ENCODE measurements at places on chromosomes 1 and 21.

DNA sequence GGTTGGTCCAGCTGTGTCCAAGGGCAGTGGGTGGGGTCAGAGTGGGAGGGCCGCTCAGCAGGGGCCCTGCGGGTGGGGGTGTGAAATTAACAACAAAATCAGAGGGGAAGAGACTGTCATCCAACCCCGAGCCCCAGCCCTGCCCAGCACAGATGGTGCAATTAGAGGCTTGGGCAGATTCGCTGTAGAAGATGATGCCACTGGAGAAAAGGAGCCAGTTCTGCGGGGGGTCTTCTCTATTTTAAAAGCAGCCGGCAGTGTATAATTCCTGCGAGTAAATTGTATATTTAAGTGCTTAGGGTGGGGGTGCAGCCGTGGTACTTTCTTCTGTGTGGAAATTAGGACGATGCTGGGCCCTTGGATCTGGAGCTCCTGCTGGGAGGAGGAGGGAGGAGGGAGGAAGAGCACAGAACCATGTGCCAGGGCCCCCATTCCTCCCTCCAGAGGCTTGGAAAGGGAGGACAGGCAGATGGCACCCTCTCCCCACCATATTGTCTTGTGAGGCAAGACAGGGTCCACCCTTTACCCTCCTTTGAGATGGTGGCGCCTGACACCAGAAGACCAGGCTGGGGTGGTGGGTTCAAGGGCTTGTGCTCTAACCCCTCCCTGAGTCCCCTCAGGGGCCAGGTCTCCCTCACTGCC lies 89.2 kb downstream of the ACTL8 start:
- H3K4me1 ChIP-seq: no peaks in the 10 kb centered on the region
- H3K27me3 ChIP-seq: no peaks in the 10 kb centered on the region
- no peak overlapping the region for H3K4me3 ChIP-seq
- DNase-seq: no peak
- no peak overlapping the region for H3K27ac ChIP-seq

GRCh38 chr1:83545066-83545862 lies 453.7 kb downstream of the TTLL7 start:
- no peaks in the 10 kb centered on the region for H3K27me3 ChIP-seq
- no peaks in the 10 kb centered on the region for H3K36me3 ChIP-seq
- H3K4me1 ChIP-seq: no peaks in the 10 kb centered on the region
- no peak overlapping the region for H3K4me3 ChIP-seq

DNA sequence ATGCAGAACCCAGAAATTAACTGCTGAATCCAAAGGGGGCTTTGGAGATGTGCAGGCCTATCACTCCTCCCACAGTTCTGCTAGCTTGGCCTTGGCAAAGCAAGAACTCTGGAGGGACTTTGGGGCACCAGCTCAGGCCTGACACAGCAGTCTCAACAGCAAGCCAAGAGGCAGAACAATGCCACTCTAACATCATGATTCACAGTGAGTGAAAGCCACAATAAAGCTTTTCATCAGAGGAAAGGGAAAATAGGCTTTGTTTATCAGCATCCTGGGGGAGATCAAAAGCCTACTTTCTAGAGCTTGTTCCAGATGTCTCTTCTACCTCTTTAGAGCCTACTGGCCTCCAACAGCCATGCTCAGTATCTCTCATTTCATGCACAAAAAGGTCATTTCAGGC lies 283.4 kb downstream of the KCNH1 start:
- H3K4me3 ChIP-seq: no peak overlapping the region
- no peak for DNase-seq
- no peaks in the 10 kb centered on the region for H3K36me3 ChIP-seq
- H3K4me1 ChIP-seq: no peaks in the 10 kb centered on the region
- H3K27me3 ChIP-seq: no peaks in the 10 kb centered on the region

GRCh38 chr1:65431111-65431705 lies 10.7 kb downstream of the LEPR start:
- no peak overlapping the region for H3K4me3 ChIP-seq
- DNase-seq: peak; percentile 47
- H3K4me1 ChIP-seq: peaks cover 17% of the 10 kb centered on the region
- H3K36me3 ChIP-seq: peaks cover 64% of the 10 kb centered on the region

DNA sequence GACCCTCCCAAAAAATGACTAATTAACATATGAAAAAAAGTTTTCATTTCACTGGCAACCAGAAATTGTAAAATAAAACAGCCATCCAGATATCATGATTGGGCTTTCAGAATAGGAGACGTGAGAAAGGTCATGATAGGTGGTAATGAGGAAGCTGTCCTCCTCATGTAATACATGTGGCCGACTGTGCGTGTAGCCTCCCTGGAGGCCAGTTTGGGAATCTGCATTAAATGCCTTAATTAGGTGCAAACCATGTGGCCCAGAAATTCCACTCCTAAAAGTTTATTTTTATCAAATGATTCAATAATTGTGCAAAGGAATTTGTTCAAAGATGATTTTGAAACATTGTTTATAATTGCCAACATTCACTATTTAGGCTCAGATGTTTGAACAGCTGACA lies 127.6 kb upstream of the C1orf105 start:
- no peaks in the 10 kb centered on the region for H3K27me3 ChIP-seq
- DNase-seq: no peak
- no peak overlapping the region for H3K27ac ChIP-seq
- H3K4me3 ChIP-seq: no peak overlapping the region
- H3K4me1 ChIP-seq: peaks cover 5% of the 10 kb centered on the region
- no peaks in the 10 kb centered on the region for H3K36me3 ChIP-seq

GRCh38 chr1:59703226-59703917 lies 111.4 kb upstream of the HOOK1 start:
- H3K4me3 ChIP-seq: no peak overlapping the region
- DNase-seq: no peak
- peak overlapping the region; percentile 6 for H3K27ac ChIP-seq
- H3K36me3 ChIP-seq: no peaks in the 10 kb centered on the region

DNA sequence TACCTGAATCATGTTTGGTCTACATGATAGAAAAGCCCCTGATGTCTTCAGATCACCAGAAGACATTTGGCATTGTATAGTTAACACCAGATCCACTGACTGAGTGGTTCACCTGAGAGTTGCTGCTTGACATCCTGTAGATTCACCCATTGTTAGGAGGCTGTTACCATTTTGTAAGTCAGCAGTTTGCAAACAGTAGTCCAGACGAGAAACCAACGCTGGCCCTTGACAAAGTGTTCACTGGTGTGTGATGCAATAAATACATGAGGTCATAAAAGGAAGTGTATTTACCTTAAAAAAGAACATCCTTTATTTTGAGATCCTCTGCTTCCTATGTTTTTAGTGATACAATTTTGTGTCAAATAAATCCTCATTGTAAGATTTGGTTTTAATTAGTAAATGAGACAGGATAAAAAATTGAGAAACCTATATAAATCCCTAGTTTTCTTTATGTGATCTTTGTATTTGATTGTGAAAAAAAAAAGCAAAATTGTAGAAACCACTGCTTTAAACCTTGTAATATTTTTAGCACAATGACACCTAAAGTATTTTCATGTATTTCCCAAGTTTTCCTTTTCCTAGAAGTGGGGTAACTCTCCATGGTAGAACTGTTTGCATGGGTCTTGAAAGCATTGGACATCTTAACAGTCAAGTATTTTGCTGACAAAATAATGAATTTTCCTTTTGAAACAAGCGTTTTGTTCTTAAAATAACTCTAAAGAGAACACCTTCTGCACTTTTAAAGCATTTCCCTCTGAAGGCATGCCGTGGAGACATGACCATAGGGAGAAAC lies 204.3 kb downstream of the FGGY start:
- peaks cover 36% of the 10 kb centered on the region for H3K4me1 ChIP-seq
- no peak overlapping the region for H3K4me3 ChIP-seq
- no peak for DNase-seq
- no peaks in the 10 kb centered on the region for H3K27me3 ChIP-seq
- no peaks in the 10 kb centered on the region for H3K36me3 ChIP-seq
- peak overlapping the region; percentile 80 for H3K27ac ChIP-seq

- DNase-seq: no peak
- H3K27me3 ChIP-seq: no peaks in the 10 kb centered on the region
- H3K27ac ChIP-seq: no peak overlapping the region
- H3K36me3 ChIP-seq: no peaks in the 10 kb centered on the region
Observed at GRCh38 chr1:116067566-116067890, 43.7 kb upstream of the MAB21L3 start.

- H3K27me3 ChIP-seq: no peaks in the 10 kb centered on the region
- DNase-seq: no peak
- no peak overlapping the region for H3K27ac ChIP-seq
- H3K36me3 ChIP-seq: no peaks in the 10 kb centered on the region
- no peak overlapping the region for H3K4me3 ChIP-seq
- H3K4me1 ChIP-seq: no peaks in the 10 kb centered on the region
Observed at GRCh38 chr1:32491386-32491785, 26.5 kb downstream of the ZBTB8B start.

DNA sequence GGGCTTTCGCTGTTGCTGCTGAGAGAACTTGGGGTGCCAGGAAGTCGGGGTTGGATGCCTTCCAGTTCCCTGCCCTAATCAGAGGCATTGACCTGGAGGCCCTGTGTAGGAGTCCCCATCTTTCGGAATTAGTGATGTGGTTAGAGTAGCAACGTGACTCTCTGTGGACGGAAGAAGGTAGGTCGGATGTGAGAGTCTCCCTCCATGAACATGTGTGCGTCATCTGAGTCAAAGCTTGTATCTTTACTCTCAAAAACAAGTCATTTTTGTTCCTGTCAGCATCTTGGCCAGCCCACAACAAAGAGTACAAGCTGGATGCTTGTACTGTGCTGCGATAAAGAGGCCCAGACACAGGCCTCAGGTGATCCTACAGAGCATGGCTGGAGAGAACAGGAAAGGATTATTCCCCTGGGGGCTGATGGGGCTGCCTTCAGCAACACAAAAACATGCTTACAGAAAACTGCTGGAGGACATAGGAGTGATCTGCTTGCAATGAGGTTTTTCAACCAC lies 31.0 kb upstream of the IL10 start:
- H3K36me3 ChIP-seq: no peaks in the 10 kb centered on the region
- peaks cover 17% of the 10 kb centered on the region for H3K27me3 ChIP-seq
- H3K27ac ChIP-seq: no peak overlapping the region
- H3K4me3 ChIP-seq: no peak overlapping the region

GRCh38 chr1:6330410-6330911 lies 63.1 kb downstream of the ACOT7 start:
- no peak overlapping the region for H3K27ac ChIP-seq
- no peaks in the 10 kb centered on the region for H3K36me3 ChIP-seq
- no peaks in the 10 kb centered on the region for H3K27me3 ChIP-seq

DNA sequence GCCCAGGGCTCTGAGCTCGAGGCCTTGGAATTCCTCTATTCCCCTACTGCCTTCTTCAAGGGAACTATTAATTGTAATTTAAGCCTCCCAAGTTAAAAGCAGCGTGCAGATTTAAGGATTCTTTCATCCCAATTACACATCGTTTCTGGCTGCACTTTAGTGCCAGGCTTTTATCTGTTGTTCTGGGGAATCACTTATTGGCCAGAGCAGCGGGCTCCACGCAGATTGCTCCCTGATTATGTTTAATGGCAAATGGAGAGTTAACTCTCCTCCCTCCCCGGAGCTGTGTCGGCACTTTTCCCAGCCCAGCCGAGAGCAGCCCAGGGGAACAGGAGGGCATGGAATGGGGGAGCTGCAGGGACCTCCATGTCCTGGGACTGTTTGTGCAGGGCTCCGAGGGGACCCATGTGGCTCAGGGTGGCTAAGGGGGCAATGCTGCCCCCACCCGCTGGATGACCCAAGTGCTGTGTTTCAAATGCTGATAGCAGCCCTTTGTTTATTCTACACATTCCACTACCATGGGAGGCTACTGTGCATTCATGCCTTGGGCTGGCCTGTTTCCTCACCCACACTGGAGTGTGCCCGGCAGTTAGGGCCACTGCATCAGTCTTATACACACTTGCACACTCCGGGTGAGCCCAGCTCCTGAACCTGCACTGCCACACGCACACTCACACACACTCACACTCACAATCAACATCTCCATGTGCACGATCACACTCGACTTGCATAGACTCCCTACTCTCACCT lies 93.3 kb upstream of the POU3F1 start:
- peaks cover 20% of the 10 kb centered on the region for H3K27me3 ChIP-seq
- no peak overlapping the region for H3K27ac ChIP-seq
- no peaks in the 10 kb centered on the region for H3K4me1 ChIP-seq
- no peaks in the 10 kb centered on the region for H3K36me3 ChIP-seq

- peaks cover 12% of the 10 kb centered on the region for H3K4me1 ChIP-seq
- H3K4me3 ChIP-seq: no peak overlapping the region
- no peak overlapping the region for H3K27ac ChIP-seq
- no peak for DNase-seq
Observed at GRCh38 chr1:172931761-172932160, 119.0 kb downstream of the TNFSF18 start.

DNA sequence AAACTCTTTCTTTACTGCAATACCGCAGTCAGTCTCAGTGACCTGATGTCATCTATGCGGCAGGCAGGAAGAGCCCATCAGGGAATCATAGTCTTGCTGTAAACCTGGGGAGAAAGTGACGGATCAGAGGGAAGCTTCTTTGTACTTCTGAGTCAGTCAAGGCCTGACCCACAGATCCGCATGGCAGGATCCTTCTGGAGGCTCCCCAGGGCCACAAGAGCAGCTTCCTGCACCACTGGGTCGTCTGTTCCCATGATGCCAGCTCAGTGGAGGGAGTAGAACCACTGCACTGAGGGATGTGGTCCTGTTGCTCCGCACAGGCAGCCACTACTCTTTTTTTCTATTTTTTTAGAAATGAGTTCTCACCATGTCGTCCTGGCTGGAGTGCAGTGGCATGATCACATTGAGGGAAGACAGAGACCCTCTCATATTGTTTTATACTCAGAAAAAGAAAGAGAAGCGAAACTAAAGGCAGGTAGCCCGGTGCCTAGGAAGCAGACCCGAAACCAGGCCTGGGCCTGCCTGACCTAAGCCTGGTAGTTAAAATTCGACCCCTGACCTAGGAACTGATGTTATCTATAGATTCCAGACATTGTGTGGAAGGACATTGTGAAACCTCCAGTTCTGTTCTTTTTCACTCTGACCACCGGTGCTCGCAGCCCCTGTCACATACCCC lies 6.3 kb upstream of the ERVH48-1 start:
- no peaks in the 10 kb centered on the region for H3K27me3 ChIP-seq
- H3K4me1 ChIP-seq: no peaks in the 10 kb centered on the region
- H3K36me3 ChIP-seq: no peaks in the 10 kb centered on the region
- no peak overlapping the region for H3K4me3 ChIP-seq
- no peak for DNase-seq
- H3K27ac ChIP-seq: no peak overlapping the region

DNA sequence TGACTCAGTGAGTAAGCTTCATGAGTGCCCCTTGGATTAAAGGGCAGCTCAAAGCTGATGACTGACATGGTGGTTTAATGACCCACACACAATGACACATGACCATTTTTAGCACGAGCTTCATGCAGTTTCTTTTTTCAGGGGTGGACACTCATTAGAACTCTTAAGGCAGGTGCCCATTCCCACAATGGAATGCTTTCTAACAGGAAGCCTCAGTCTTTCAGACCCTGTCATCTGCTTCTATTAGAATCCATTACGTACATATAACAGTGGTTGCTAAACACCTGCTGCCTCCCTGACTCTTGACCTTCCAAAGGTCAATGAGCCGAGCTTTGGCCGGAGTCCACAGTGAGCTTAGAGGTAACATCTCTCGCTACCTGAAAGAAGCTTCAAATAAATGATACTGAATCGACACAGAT lies 27.4 kb downstream of the AKNAD1 start:
- no peak overlapping the region for H3K4me3 ChIP-seq
- H3K36me3 ChIP-seq: no peaks in the 10 kb centered on the region
- DNase-seq: no peak

DNA sequence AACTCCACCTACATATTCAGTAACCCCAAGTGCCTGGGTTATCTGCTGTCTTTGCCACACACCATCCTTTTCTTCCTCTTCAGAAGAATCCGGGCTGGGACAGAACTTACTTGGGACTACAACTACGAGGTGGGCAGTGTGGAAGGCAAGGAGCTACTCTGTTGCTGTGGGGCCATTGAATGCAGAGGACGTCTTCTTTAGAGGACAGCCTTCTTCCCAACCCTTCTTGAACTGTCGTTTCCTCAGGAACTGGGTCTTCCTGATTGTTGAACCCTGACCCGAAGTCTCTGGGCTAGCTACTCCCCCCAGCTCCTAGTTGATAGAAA lies 10.5 kb downstream of the CERS2 start:
- peaks cover 75% of the 10 kb centered on the region for H3K36me3 ChIP-seq
- no peak overlapping the region for H3K27ac ChIP-seq
- H3K27me3 ChIP-seq: no peaks in the 10 kb centered on the region

Data from SK-N-SH (cell line).